Activated naive CD8-positive, alpha-beta T cell treated with anti-CD3 and anti-CD28 coated beads, Interleukin-2, amount 10 ng/mL, durations not matched to agents 7 days and 5 days (primary cell): ENCODE measurements at places on chromosomes 7 and 10.

GRCh38 chr10:130000918-130001317 is 36.8 kb upstream of the EBF3 start:
- no peak for DNase-seq

DNA sequence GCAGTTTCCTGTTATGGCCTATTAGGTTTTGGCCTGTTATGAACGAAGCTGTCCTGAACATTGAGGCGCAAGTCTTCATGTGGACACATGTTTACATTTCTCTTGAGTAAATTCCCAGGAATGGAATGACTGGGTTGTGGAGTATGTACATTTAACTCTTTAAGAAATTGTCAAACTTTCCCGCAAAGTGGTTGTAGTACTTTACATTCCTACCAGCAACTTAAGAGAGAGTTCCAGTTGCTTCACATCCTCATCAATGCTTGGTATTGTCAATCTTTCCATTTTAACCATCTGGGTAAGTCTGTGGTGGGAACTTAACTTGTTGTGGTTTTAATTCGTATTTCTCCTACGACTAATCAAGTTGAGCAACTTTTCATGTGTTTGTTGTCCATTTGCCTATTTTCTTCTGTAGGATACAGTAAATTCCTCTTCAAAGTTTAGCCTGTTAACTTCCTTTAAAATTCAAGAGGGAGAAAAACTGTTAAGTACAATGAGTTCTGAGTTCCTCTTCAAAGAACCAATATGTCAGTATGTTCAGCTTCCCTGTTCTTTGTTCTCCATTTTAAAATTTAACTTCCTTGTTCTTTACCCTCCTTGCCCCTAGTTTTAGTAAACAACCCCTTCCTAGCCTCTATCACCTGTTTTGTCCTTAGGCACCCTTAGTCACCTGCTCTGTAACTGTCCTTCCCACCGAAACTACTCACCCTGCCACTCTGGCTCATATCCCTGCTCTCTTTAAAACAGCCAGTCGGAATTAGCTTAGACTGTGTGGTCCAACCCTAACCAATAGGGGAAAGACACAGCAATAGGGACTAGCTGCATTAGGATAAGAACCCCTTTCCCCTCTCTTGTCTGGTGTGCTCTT is 74.0 kb downstream of the FAM241B start:
- no peak for DNase-seq

- DNase-seq, result no peak
Measured at GRCh38 chr10:77360835-77361234, 276.8 kb downstream of the KCNMA1 start.

DNA sequence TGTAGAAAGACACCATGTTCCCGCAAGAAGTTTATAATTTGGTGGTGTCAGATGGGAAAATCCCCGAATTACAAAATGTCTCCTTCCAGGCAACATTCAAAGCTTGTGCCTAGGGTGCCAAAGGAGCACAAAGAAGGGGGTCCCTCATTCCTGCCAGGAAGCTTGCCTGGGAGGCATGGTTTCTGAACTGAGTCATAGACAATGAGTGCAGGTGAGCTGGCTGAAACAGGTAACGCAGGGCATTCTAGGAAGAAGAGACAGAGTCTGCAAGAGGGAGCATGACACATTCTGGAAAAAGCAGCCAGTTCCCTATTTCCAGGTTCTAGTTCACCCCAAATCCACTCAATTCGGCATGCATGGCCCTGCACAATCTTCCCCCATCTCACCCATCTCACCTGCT is 11.9 kb upstream of the CALU start:
- no peak for DNase-seq

DNA sequence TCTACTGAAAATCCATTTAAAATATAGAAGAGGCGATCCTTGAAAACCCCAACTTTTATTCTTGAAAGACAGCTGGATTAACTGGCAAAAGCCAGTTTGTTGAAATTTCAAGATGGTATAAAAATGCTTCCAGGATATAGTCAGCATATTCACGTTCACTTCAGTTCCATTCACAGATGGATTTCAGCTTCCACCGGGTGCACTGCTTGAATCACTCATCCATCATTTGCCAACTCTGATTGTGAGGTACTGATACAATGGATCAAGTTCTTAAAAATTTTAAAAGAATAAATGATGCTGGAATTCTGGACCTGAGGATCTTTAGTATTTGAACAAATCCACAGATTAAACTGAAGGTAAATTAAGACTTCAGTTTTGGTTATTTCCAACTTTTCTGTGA is 2.4 kb downstream of the PURB start:
- DNase-seq, result no peak

DNA sequence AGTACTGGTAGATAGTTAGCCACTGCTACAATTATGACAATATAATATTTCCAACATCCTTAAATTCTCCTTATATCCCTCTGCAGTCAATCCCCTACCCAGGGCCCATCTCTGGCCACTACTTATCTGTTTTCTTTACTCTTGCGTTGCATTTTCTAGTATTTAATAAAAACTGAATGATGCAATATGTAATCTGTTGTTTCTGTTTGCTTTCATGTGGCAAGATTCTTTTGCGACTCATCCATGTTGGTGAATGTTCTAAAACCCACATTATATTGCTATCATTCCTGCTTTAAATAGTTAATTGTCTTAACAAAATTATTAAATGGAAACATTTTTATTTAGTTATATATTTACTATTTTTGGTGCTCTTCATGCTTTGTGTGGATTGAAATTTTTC is 338.5 kb downstream of the MDFIC start:
- DNase-seq, result no peak

DNA sequence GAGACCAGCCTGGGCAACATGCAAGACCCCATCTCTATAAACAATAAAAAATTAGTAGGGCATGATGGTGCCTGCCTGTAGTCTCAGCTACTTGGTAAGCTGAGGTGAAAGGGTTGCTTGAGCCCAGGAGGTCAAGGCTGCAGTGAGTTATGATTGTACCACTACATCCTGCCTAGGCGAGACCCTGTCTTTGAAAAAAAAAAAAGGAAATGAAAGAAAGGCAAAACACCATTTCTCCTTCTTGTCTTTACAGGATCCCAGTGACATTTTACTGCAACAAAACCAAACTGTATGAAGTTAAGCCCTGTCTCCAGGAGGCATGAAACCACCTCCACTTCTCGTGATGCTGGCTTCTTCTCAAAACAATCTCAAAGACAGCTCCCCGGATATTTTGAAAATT is 29.9 kb upstream of the PBLD start:
- DNase-seq, result no peak

GRCh38 chr10:5830629-5831445 is 17.6 kb upstream of the GDI2 start:
- no peak for DNase-seq

GRCh38 chr7:158805937-158806336 is 23.4 kb downstream of the ESYT2 start:
- DNase-seq, result no peak

DNA sequence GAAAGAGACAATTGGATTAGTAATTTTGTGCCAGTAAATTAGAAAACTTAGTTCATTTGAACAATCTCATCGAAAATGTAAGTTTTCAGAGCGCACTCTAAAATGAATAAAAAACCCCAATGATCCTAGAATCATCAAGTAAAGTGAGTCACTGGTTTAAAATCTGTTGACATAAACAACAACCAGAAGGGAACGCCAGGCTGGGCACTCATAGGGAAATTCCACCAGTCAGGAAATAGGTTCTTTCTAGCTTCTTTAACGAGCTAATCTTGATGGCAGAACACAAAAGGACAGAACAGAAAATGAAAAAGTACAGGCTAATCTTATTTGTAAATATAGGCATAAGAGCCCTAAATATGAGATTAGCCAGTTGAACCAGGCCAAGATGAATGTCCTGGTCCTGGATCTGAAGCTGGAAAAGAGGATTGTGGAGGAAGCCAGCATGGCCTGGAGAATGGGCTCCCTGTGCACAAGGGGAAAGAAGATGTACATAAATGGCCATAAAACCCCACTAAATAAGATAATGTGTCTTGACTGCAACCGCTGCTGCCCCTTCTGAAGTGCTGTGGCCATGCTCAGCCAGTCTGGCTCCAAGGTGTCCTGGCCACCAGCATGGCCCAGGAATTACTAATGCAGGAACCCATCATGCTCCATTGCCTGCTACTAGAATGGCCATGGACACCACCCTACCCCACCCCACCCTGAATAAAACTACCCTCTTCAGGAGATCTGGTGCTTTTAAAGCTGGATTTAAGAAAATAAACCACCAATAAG is 114.0 kb downstream of the WDFY4 start:
- DNase-seq, result no peak

- DNase-seq, result no peak
Measured at GRCh38 chr7:132450188-132450587, 126.1 kb downstream of the PLXNA4 start.

- peak; percentile 72 for DNase-seq
Measured at GRCh38 chr7:131945313-131945911, 389.0 kb upstream of the PODXL start.

DNA sequence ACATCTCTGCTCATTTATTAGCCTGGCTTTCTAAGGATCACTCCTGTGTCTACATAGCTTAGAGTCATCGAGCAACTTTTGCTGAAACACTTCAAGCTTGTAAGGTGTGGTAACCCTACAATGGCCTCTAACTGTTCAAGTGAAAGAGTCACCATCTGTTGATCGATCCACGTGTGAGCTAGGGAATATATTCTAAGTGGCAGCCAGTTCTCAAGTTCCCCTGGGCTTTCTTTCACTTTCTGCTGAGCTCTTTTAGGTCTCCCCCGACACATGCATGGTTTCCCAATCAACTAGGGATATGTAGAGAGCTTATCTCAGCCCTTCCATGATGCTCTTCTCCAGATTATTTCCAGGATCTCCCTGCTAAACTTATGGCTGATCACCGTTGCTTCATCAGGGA is 15.5 kb downstream of the AOAH start:
- DNase-seq, result no peak

- no peak for DNase-seq
Measured at GRCh38 chr7:105249216-105249615, 139.5 kb downstream of the SRPK2 start.

DNA sequence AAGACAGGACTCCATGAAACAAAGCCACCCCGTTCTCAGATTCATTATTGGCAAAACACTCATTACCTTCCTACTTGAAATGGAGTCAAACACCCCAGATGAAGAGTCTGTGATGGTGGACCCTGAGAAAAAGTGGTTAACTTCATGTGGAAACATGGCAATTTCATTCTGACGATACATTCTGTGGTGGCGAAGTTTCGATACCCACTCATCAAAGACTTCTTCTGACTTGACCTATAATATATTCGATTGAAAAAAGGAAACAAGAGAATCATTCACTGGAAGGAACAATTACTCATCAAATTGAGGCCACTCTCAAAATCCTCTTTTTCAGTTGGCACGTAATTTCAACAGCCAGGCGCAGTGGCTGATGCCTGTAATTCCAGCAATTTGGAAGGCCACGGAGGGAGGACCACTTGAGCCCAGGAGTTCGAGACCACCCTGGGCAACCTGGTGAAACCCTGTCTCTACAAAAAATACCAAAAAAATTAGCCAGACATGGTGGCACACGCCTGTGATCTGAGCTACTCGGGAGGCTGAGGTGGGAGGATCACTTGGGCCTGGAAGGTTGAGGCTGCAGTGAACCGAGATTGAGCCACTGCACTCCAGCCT is 108.8 kb upstream of the GSDME start:
- DNase-seq, result no peak

- DNase-seq, result no peak
Measured at GRCh38 chr7:155586843-155587440, 40.6 kb upstream of the CNPY1 start.

DNA sequence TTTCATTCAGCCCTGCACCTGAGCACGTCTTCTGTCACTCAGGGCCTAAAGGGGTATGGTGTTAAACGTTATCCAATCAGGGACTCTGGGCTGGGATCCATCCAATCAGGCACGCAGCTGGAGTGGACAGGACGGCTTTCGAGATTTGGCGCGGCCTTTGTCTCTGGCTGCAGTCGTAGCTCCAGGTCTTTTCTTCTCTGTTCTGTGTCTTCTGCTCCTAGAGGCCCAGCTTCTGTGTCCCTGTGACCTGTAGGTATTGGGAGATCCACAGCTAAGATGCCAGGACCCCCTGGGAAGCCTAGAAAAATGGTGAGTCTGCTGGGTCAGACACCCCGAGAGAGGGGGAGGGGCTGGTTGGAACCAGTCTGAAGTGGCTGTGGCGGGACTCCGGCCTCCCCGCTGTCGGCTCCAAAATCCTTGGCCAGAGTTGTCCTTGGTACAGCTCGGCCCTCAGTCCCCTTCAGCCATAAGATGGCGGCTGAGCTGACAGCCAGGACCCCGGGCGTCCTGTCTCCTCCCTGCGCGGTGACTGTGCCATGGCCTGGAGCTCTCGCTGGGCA is 11.7 kb upstream of the ZNF680 start:
- no peak for DNase-seq

GRCh38 chr7:147069771-147070170 is 953.2 kb downstream of the CNTNAP2 start:
- no peak for DNase-seq

GRCh38 chr7:28397141-28397540 is 15.2 kb upstream of the CREB5 start:
- no peak for DNase-seq

GRCh38 chr7:141649865-141650634 is 51.9 kb downstream of the DENND11 start:
- no peak for DNase-seq

GRCh38 chr7:130734815-130735716 is 1.1 kb upstream of the KLF14 start:
- no peak for DNase-seq

DNA sequence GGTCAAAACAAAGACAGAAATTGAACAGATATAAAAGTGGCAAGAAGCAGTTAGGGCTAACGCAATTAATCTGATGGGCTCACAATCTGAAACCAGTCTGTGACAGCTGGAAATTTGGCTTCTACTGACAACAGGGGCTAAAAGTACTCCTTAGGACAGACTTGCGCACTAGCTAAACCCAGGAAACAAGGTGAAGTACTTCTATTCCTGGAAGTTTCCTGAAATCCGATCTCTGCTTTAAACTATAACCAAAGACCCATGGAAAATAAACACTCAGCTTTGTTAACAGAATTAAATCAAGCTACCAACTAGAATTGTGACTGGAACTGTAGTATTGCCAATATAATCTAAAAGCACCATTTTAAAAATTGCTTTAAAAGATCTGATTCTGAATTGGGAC is 520.2 kb upstream of the ZWINT start:
- no peak for DNase-seq

- DNase-seq, result no peak
Measured at GRCh38 chr10:88150339-88150738, 286.9 kb downstream of the PTEN start.

- no peak for DNase-seq
Measured at GRCh38 chr7:82740246-82740848, 296.8 kb upstream of the CACNA2D1 start.

GRCh38 chr10:130244031-130244927 is 108.1 kb downstream of the GLRX3 start:
- no peak for DNase-seq
